ENCODE measurements at places on chromosomes 11 and 22.

GRCh38 chr22:26213826-26214225, 44.6 kb downstream of the SEZ6L start:
- DNase-seq: no peak

- no peak for DNase-seq
Observed at GRCh38 chr11:100593291-100593690, 93.8 kb upstream of the ARHGAP42 start.

DNA sequence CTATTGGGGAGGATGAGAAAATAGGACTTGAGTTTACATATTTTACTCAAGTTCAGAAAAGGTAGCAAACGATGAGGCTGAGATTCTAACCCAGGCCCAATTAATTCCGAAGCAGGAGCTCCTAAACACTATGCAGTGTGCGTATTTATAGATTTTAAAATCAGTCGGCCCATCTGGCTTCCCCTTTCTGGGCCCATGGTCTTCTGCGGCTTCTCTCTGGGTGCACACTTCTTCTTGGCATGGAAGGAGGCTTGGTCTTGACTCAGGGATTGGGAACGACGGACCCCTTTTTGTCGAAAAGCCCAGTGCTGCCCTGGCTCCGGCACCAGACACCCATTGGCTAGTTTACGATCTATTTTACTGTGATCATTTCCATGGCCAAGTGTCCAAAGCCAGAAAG, 1433.8 kb downstream of the BRD1 start:
- no peak for DNase-seq

GRCh38 chr11:133219543-133219942, 312.8 kb downstream of the OPCML start:
- no peak for DNase-seq

DNA sequence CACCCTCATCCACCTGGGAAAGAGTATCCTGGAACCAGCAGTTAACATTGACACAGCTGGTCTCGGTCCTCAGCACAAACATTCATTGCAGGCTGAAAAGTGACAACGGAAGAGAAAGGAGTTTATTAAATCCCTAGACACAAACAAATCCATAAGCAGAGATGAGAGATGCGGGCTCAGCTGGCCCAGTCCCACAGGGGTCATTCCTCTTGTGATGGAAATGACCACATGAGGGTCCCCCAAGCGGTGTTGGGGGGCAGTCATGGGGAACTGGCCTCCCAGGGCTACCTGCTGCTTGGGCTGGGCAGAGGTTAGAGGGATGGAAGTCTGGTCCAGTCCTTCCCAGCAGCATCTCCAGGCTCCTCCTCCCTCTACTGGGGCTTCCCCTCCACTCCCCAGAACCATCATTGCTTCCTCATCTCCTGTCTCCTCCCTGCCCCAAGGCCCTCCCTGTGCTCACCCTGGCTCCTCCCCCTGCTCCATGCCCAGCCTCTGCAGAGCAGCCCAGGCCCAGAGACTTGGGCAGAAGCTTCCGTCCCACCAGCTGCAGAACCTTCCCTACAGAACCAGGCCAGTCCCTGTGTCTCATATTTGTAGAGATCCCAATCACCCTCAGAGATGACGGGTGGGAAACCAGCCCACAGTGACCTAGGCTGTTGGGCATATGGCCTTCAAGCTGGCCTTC, 5.4 kb upstream of the IGLL5 start:
- no peak for DNase-seq

DNA sequence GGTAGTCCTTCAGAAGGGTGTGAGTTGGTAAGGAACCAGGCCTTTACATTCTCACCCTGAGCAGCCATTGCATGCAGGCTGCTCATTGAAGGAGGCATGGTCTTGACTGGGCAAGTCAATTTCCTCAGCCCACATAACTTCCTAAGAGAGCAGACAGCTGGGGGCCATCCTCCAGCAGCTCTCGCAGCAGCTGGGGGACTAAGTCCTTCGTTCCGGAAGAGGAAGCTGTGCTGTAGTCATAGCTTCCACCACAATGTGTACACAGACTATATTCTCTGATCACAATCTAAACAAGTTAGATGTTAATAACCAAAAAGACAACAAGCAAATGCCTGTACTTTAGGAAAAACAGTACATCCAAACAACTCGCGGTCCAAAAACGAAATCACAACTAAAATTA, 30.1 kb upstream of the MPPED1 start:
- DNase-seq: no peak

GRCh38 chr11:9858822-9859221, 194.9 kb downstream of the SWAP70 start:
- no peak for DNase-seq

DNA sequence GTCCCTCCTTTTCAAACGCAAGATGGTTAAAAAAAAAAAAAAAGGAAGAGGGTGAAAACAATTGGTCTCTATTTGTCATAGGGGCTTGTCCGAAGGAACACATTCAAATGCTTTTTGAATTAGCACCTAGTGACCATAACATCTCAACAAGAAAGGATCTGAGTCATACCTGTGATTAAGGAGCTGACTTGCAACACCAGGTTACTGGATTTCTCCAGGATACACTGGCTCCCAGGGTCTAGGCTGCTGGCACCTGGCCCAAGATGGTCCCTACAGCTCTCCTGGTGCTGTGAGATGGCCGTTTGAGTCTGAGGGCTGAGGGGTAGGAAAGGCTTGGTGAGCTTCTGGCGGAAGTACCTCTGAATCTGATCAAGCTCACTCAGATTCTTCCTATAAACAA, 28.4 kb upstream of the UCP3 start:
- no peak for DNase-seq

DNA sequence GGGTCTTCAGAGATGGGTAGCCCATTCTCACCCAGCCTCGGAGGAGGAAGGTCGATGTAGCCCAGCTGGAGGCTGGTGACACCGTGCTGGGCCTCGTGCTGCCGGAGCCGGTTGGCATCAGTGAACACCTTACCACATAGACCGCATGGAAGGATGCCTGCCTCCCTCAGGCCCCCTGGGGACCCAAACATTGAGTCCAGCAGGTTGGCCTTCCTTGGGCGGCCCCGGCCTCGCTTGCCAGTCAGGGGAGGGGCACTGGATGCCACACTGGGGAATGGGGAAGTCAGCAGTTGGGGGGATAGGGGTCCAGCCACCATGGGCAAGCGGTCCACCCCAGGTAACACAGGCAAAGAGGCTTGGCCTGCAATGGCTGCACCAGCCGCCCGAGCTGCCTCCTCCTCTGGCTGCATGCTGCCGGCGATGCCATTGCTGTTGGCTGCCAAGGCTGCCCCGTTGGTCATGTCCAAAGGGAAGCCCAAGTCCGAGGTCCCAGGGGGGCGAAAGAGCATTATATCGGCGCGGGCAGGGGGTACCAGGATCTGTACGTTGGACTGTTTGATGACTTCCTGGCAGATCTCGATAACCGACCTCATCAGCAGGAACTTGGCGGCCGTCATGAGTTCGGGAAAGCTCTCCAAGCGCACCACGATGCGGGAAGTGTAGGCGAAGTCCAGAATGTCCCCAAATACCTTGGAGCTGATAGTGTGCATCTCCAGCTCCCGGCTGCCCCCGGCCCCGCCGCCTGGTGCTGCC, 1.4 kb downstream of the PATZ1 start:
- DNase-seq: no peak
